ENCODE measurements at places on chromosomes 1 and 21. TPM values are rescaled to one million over a fixed set of nuclear protein-coding genes. Genes with fewer than 3 reads are reported as not detected.

The OR2T2 gene
- total RNA-seq = not detected

The ASCL5 gene
- 0.50 TPM for total RNA-seq

The ETV3L gene
- total RNA-seq = not detected

The KCNQ4 gene
- 0.25 TPM for total RNA-seq

DNA sequence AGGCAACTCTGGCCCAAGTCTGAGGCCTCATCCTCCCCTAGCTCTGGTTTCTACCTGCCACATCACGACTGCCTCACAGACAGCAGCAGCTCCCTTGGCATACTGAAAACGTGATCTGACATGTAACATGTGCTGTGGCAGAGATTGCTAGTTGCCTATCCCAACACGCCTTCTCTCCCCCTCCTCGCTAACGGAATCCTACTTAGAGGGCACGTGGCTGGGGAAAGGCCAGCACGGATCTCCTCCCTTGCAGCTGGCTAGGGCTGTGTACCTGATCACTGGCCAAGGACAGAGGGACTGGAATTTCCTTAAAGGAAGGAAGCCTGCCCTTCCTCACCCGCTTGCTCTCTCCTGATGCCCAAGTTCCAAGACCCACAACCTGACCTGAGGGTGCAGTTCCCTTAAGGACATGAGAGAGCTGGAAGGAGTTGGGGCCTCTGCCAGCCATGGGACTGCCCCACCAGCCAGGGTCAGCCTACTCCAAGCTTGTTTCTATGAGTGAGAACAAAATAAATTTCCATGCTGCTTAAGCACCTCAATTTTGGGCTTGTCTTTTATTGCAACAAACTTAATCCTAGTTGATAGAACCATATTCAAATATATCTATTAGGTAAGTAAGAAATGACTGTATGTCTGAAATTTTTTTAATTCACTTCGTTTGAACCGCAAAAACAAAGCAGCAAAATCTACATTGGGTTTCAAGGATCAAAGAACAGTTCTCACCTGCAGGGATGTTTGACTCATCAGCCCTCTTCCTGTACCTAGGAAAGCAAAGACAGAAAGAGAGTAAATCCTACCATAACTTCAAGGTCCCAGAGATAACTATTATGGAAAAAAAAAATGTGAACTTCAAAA lies 7.2 kb downstream of the SETD4 start:
- no peak for DNase-seq

GRCh38 chr1:86448670-86449069 lies 20.1 kb upstream of the CLCA1 start:
- no peak for DNase-seq

- no peak for DNase-seq
Observed at GRCh38 chr1:196142111-196142640, 466.1 kb downstream of the KCNT2 start.

- no peak for DNase-seq
Observed at GRCh38 chr1:89063094-89063493, 1.9 kb downstream of the GBP1 start.

DNA sequence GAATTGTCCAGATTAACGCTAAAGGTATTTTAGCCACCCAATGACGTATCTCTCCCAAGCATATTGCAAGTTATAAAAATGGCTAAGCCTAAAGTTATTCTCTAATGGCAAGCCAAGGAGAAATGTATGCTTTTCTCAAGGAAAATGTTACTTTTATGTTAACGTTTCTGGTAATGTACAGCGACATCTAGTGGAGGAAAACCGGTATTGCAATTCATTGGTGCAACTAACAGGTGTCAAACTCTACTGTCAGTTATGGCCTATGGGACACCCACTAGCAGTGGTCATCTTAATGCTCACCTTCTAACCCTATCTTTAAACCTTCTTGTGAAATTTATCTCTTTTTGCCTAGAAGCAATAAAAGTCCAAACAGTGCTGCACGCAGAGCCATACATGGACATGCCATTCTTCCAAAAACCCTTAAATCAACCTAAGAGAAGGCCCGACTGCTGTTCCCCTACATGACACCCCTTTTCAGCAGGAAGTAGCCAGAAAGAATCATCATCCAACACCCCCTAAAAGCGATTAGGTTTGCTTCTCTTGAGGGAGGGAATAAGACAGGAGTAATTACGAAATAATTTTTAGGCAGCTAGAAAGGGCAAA lies 68.7 kb upstream of the LRIF1 start:
- peak; percentile 57 for DNase-seq

DNA sequence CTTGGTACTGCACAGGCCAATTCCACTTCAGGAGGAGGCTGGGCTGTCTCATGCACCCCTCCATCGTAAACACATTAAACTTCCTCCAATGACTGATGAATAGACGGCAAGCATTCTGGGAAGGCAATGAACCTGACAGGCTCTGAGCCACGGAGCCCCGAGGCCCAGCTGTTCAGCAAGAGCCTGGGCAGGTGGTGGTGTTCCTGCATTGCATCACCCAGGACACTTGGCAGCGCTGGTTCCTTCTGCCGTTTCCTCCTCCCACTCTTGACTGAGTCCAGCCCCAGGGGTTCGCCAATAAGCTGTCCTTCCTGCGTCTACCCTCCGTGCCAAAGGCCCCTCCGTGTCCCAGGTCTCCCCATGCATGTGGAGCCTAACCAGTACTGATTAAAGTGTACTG lies 109.8 kb downstream of the JAK1 start:
- DNase-seq = no peak

DNA sequence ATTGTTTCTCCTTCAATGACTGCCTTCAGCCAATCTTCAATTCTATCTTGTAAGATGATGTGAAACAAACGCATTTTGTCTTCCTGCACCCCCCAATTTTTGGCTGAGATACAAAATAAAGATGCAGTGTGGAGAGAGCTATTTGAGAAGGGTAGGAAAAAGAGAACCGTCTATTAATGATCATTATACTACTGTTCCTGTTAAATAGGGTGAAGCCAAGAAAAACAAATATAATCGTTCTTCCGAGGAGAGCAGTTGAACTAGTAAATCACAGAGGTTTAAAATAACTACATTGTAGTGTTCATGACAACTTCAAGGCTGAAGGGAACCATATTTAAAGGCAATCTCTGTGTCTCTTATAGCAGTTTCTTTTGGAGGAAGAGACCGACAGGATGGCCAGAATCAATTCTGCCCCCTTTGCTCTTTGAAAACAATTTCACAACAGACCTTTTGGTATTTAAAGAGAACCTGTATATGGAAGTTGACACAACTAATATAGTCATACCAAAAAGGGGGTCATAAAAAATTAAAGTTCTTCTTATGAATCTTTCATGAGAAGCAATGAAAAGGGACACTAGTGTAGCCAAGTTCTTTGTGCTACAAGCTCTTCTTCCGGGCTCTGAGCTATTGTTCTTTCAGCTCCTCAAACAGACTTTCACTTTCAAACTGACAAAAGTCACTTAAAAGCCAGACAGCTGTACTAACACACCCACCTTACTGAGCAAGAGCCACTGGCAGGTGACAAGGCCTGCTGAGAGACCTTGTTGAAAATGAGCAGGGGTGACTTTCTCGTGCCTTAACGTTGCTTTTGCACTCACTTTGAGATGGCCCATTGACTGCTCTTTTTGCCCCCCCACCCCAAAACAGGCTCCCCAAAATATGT lies 30.9 kb downstream of the PROX1 start:
- DNase-seq = no peak

DNA sequence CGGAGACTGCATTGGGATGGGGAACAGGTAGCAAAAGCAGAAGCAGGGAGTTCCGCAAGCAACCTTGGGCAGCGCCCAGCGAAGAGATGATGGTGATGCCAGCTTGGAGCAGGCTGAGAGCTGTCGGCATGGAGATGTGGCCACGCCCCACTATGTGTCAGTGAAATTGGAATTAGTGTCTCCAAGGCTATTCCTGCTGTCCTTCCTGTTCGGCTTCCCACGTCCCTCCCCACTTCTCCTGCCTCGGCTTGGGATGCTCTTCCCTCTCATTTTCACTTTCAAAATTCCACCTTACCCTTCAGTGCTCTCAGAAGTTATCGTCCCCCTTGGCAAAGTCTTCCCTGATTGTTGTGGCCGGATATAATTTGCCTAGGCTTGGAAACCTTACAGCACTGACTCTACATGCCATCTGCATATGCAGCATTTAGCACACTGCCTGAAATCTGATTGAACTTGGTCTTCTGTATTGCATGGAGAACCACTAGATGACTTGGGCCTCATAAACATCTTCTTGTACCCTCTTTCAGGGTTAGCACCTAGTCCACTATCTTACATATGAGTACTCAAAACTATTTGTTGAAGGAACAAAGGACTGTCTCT lies 270.7 kb upstream of the RUNX1 start:
- no peak for DNase-seq

- DNase-seq = no peak
Observed at GRCh38 chr1:201011616-201012015, 11.9 kb downstream of the KIF21B start.

DNA sequence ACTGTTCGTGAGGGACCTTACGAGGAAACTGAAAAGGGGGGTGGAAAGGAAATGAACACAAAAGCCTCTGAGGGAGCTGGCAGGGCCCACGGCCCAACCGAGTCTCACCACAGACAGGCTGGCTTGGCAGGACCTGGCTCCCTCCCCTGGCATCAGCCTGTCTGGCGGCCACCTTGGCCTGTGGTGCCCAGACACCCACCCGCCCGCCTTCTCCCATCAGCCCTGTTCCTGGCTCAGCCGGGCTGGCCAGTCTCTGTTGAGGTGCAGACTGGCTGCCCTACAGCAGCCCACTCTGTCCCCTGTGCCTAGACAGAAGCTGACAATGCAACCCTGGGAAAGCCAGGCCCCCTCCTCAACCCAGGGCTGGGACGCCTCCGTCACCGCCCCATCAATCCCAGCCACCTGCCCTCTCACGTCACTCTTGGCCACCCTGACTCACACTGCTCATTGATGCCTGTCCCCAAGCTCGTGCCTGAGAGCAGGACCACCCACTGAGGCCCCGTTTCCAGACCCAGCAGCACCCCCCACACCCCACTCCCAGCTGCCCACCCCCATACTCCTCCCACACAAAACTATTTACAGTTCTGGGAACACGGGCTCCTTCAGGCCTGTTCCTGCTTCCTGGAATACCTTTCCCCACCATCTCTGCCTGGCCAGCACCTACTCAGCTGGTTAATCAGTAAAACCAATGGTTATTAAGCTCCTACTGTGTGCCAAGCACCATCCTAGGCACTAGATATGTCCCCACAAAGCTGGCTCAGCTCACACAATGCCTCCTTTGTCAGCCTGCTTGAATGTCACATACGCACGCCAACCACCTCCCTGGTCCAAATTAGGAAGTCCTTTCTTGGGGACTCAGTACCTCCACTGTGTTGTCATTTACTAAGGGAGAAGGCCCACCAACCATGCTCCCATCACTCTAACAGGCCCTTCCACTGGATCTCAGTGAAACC lies 22.7 kb downstream of the SDC3 start:
- no peak for DNase-seq

DNA sequence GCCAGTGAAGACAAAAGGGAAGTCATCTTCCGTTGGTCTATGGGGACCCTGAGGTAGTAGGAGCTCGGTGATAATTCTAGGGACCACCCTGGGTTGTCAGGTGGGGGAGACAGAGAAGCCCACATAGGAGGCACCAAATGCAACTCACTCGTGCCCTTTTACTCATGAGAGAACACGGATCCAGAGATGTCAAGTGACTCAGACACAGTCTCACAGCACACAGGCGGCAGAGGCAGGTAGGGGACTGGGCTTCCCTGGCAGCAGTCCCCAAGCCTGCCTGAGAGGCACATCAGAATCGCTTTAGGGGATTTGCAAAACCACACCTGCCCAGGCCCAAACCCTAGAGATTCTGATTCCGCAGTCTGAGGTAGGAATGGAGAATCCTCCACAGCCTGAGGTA lies 31.3 kb upstream of the RUNX3 start:
- DNase-seq = no peak

DNA sequence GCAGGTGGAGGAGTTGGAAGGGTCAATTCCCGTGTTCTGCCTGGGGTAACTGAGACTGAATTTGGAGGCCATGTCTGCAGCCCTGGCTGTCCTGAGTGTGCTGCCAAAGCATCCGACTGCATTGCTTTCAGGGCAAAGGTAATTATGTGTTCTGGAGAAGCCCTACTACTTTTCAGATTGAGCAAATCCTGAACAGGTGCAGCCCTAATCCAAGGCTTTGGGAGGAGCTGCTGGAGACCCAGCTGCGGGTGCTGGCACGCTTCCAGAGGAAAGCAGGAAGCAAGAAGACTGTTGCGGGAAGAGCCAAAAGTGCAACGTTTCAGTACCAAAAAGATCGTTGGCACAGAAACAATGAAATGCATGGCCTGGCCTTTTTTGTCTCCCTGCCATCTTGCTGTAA lies 73.7 kb upstream of the NRIP1 start:
- no peak for DNase-seq

DNA sequence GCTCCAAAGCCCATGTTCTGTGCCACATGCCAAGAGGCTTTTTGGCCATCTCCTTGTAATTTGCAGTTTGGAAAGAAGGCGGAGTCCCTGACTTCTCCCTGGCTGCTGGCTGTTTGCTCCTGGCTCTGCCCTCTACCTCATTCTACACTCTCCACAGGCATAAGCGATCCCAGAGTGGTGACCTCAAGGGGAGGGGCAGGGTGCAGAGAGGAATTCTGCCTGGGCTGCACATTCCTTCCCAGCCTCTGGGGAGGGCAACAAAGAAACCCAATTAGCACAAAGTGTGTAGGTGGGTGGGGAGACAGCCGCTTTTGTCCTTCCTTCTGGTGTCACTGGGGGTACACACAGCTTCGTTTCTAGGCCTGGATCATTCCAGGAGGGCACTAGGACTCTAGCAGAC lies 95.3 kb downstream of the HIVEP3 start:
- DNase-seq = no peak

DNA sequence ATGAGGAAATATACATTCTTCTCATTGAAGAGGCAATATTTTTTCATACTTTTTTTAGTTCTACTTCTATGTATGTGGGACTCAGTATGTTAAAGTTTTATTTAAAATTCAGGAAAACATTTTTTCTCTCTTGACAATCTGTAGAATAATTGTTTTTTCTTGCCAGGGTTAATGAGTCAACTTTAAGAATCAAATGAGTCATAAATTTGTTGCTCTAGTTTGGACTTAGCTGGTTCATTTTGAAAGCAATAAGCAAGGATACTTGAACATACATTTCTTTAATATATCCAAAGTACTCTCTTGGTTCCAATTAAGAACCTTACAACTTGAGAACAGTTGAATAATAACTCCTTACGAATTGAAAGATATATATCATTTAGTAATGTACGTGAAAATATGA lies 1145.3 kb upstream of the B3GALT2 start:
- no peak for DNase-seq

All from CD4-positive, alpha-beta T cell (primary cell).